ENCODE measurements at places on chromosomes 6 and 20.

DNA sequence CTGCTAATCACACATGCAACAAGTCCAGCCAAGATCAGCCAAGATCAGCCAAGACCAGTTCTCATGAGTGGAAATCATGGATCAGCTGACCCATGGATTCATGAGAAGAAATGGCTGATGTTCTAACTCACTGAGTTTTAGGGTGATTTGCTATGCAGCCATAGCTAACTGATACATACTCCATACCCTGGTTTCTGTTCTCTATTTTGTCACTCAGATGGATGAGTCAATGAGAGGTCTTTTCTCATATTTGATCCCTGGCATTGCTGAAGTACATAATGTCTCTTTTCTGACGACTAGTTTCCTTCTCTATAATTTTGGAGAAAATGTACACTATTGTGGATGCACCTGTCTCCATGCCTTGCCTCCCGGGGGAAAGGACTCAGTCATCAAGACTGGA, 118.4 kb upstream of the LY86 start:
- no peak for DNase-seq

- DNase-seq: no peak
Observed at GRCh38 chr6:100946021-100946540, 65.0 kb upstream of the ASCC3 start.

DNA sequence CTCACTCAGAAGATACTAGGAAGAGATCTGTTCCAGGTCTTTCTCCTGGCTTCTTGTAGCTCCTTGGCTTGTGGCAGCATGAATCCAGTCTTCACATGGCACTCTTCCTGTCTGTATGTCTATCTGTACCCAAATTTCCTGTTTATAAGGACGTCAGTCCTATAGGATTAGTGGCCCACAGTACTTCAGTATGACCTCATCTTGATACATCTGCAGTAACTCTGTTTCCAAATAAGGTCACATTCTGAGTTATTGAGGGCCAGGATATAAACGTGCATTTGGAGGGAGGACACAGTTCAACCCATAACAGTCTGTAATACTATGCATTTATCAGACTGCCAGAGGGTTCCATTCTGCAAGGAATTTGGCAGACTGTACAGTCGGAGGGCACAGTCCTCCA, 57.6 kb upstream of the DYNLRB1 start:
- DNase-seq: no peak

GRCh38 chr6:154958469-154958868, 36.6 kb upstream of the TIAM2 start:
- DNase-seq: no peak

Measured in stimulated activated CD4-positive, alpha-beta T cell treated with anti-CD3 and anti-CD28 coated beads, Interleukin-12 subunit alpha, Interleukin-12 subunit beta, amount 100 ng/mL, for 24 hours (primary cell).